ENCODE measurements at places on chromosomes 11 and 22.

GRCh38 chr11:125076378-125076945, 13.4 kb downstream of the SLC37A2 start:
- DNase-seq = no peak

- no peak for DNase-seq
Measured at GRCh38 chr22:22245935-22246525, 1.4 kb downstream of the VPREB1 start.

DNA sequence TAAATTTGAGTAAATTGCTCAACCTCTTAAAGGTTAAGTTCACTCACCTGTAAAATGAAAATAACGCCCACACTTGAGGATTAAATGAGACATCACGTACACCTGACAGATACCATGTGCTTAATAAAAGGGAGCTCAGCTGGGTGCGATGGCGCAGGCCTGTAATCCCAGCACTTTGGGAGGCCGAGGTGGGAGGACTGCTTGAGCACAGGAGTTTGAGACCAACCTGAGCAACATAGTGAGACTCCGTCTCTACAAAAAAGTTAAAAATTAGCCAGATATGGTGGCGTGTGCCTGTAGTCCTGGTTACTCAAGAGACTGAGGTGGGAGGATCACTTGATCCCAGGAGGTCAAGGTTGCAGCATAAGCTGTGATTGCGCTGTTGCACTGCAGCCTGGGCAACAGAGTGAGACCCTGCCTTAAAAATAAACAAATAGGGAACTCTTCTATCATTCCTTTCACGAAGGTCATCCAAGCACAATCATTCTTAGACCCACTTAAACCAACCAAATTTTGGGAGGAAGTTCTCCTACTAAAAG, 134.1 kb downstream of the BBOX1 start:
- DNase-seq = peak; percentile 10

- no peak for DNase-seq
Measured at GRCh38 chr11:92880381-92880780, 89.1 kb upstream of the MTNR1B start.

DNA sequence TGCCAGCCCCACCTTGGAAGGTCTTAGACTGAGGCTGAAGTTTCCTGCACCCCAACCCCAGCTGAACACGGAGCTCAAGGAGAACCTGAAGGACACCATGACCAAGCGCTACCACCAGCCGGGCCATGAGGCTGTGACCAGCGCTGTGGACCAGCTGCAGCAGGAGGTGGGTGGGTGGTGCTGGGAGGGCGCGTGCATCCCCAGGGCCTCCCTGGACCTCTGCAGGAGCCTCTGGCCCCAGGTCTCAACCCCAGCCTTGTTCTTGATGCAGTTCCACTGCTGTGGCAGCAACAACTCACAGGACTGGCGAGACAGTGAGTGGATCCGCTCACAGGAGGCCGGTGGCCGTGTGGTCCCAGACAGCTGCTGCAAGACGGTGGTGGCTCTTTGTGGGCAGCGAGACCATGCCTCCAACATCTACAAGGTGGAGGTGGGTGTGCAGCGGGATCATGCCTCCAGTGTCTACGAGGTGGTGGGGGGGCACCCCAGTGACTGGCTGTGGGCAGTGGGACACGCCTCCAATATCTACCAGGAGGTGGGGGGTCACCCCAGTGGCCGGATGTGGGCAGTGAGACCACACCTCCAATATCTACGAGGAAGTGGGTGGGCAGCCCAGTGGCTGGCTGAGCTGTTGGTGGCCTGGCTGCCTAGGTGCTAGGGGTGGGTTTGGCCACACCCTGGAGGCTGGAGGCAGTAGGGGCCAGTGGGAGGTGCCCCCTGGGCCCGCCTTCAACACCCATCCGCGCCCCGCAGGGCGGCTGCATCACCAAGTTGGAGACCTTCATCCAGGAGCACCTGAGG, 4.6 kb downstream of the CD151 start:
- DNase-seq = no peak

GRCh38 chr11:57588046-57588710, 9.3 kb upstream of the SERPING1 start:
- no peak for DNase-seq

DNA sequence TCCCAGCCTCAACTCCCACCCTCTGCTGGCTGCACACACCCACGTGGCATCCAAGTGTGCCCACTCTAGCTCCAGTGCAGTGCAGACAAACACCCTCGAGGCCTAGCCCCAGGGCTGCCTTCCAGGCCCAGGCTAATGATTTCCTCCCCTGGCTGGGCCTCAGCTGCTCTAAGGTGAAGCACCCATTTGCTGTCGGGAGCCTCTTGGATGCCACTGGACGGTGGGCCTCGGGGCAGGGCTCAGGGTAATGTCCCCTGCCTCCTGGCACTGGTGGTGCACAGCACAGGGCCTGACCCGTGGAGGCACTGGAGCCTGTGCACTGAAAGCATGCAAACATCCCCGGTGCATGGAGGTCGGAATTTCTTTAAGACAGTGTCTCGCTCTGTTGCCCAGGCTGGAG, 635.2 kb downstream of the TBC1D22A start:
- DNase-seq = no peak

GRCh38 chr11:68655406-68655805, 28.9 kb upstream of the GAL start:
- no peak for DNase-seq

DNA sequence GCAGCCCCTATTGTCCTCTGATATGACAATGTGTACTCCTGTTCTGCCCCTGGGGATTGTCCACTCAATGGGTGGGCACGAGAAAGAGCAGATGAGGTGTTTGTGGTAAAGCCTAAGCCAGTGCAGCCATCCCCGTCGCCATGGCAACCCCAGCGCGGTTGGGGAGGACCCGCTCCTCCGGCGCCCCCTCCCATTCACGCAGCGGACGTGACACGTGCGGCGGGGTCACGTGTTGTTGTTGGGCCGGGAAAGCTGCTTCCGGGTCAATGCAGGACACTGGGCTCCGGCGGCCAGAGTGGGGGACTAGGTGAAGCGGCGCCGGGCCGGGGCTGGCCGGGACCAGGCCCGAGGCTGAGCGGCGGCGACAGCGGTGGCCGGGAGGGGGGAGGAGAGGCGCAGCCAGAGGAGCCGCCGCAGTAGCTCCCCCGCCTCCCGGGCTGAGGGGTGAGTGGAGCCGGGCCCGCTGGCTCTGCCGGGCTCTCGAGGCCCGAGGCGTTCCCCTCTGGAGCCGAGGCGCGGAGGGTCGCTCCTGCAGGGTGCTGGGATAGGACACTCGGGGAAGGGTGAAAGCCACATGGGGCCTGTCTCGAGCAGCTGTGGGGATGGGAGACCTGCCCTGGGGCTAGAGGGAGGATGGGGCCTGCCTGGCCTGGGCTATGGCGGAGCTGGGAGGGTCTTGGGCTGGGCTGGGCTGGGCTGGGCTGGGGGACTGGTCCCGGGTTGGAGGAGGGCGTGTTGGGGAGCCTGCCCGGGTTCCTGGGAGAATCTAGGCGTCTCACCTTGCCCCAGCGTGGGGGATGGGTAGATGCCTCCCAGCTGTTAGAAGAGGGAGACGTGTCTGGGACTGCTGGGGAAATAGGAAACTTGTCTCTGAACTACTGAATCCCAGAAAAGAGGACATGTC, at the start of gene TBCEL:
Gene TBCEL (plus strand): TSS at position 255 of the 904 bp plus-strand sequence. CDS start 21,589 bp downstream, outside the sequence.
- no peak for DNase-seq

DNA sequence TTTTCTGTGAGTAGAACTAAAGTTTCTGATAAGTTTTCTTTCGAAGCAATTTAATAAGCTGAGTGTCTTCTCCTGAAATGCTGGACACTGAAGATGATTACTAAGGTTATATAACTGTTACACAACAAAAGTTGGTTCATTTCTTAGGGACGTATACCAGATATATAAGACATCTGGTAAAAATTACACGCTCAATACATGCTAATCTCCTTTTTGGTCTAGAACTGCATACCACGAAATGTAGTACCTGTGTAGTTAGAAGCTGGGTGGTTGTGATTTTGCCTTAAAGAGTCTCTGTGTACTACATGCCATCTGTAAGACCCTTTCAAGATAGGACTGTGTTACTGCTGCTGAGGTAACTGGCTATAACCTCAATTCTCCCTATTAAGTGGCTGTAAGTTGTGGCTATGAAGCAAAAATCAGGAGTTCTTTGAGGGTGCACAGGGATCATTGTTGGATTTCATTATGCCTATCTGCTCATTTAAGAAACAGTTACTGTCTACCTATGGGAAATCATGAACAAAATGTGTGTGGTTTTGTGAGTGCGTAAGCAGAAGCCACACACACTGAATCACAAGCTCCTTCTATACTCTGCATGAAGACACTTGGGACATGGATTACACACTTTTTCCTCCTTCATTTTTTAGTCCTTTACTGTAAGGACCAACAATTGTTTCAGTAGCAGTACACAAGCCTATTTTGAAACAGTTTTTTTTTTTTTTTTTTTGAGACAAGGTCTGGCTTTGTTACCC, 195.9 kb downstream of the SWAP70 start:
- DNase-seq = no peak

DNA sequence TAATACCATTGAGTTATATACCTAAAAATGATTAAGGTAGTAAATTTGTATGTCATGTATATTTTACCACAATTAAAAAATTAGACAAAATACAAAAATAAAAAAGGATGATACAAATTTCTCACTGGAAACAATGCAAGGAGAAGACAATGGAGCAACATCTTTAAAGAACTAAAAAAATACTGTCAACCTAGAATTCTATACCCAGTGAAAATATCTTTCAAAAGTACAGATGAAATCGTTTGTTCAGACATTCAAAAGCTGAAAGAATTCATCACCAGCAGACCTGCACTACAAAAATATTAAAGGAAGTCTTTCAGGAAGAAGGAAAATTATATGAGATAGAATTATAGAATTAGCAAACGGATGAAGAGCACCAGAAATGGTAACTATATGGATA, 9.8 kb upstream of the ASCL2 start:
- no peak for DNase-seq

GRCh38 chr22:31039393-31039792, 41.7 kb upstream of the SMTN start:
- no peak for DNase-seq

GRCh38 chr11:126722006-126722736, 278.4 kb downstream of the KIRREL3 start:
- DNase-seq = no peak

GRCh38 chr22:39954584-39955055, 5.6 kb upstream of the TMA7B start:
- DNase-seq = no peak

Measured in NCI-H510A treated with DMSO at 0.1 percent for 48 hours (cell line).